GF-D8 (cell line): ENCODE measurements at places on chromosomes 12 and 14.

- DNase-seq: no peak
Observed at GRCh38 chr12:118830296-118830695, 151.0 kb upstream of the SRRM4 start.

- no peak for DNase-seq
Observed at GRCh38 chr14:104929268-104930230, 4.9 kb downstream of the PLD4 start.

- DNase-seq: no peak
Observed at GRCh38 chr14:22429546-22430294, 159.3 kb downstream of the DAD1 start.

GRCh38 chr14:95871531-95871930 lies 5.1 kb upstream of the TUNAR start:
- no peak for DNase-seq
